ENCODE measurements at places on chromosomes 1 and 21.
A peak's percentile ranks its signal among the peaks of the same experiment; 100 is the strongest.

GRCh38 chr1:244256086-244256676, 195.5 kb downstream of the ADSS2 start:
- H3K27ac ChIP-seq: no peak overlapping the region
- H3K36me3 ChIP-seq: no peaks in the 10 kb centered on the region
- no peak for DNase-seq
- peaks cover 3% of the 10 kb centered on the region for H3K4me1 ChIP-seq

DNA sequence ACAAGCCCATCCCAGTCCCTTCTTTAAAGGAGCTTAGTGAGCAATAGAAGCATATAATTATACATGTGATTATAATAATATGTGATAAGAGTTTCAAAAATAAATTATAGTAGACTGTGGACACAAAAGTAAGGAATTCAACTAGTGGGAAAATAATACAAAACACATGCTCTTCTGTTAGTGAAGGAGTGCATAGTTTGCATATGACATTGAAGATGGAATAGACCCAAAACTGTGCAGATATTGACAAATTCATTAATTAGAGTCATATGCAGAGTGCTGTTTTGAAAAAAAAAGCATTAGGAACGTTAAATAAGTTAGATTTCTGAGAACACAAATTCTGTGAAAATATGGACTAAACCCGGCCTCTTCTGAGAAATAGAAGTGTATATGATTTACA, 278.8 kb downstream of the ASTN1 start:
- DNase-seq: no peak
- H3K4me3 ChIP-seq: no peak overlapping the region
- no peak overlapping the region for H3K27ac ChIP-seq
- no peaks in the 10 kb centered on the region for H3K4me1 ChIP-seq
- H3K27me3 ChIP-seq: no peaks in the 10 kb centered on the region
- no peaks in the 10 kb centered on the region for H3K36me3 ChIP-seq

- H3K36me3 ChIP-seq: peaks cover 3% of the 10 kb centered on the region
- no peak overlapping the region for H3K4me3 ChIP-seq
- no peak overlapping the region for H3K27ac ChIP-seq
- H3K4me1 ChIP-seq: no peaks in the 10 kb centered on the region
Measured at GRCh38 chr21:28696844-28697410, 295.8 kb downstream of the LTN1 start.

DNA sequence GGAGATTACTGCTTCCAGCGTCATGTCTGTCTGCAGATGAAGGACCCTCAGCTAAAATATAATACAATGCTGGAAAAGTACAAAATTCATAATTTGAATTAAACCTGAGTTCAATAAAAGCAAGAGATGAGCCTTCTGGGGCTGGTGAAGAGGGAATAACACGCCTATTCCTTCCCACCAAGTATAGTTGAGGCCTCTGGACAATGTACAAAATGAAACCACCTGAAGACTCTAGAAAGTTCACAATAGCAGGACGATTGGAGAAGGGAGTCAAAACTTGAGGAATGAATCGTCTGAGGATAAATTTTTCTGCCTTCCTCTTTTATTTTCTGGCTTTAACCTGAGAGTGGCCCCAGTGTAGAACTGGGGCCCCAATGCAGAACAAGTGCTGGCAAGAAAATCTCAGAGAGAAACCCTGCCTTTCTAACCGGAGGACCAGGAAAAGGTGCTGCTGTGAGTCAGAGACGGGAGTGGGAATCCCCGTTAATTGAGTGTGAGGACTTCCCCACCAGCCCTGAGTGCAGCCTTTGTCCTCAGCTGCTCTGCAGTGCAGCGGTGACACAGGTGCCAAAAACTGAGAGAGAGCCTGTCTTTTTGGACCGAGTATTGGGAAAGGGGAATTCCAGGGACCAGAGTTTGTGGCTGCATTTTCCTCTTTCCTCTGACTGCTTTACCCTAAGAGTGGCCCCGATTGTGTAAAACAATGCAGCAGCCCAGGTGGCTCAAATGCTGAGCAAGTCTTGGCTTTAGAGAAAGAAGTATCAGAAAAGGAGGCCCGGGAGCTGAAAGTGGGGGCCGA, 264.9 kb downstream of the DYRK1A start:
- no peaks in the 10 kb centered on the region for H3K36me3 ChIP-seq
- no peak overlapping the region for H3K4me3 ChIP-seq
- no peak overlapping the region for H3K27ac ChIP-seq
- no peak for DNase-seq
- no peaks in the 10 kb centered on the region for H3K4me1 ChIP-seq

- H3K27ac ChIP-seq: no peak overlapping the region
- no peak overlapping the region for H3K4me3 ChIP-seq
- no peak for DNase-seq
Measured at GRCh38 chr1:211495584-211495983, 3.6 kb upstream of the RD3 start.

GRCh38 chr1:200899015-200899386, 4.3 kb downstream of the INAVA start:
- DNase-seq: no peak
- no peaks in the 10 kb centered on the region for H3K4me1 ChIP-seq
- peaks cover 54% of the 10 kb centered on the region for H3K27me3 ChIP-seq
- H3K36me3 ChIP-seq: no peaks in the 10 kb centered on the region
- no peak overlapping the region for H3K4me3 ChIP-seq

GRCh38 chr1:155011437-155012025, 8.9 kb downstream of the ZBTB7B start:
- peaks cover 81% of the 10 kb centered on the region for H3K4me1 ChIP-seq
- no peaks in the 10 kb centered on the region for H3K27me3 ChIP-seq

DNA sequence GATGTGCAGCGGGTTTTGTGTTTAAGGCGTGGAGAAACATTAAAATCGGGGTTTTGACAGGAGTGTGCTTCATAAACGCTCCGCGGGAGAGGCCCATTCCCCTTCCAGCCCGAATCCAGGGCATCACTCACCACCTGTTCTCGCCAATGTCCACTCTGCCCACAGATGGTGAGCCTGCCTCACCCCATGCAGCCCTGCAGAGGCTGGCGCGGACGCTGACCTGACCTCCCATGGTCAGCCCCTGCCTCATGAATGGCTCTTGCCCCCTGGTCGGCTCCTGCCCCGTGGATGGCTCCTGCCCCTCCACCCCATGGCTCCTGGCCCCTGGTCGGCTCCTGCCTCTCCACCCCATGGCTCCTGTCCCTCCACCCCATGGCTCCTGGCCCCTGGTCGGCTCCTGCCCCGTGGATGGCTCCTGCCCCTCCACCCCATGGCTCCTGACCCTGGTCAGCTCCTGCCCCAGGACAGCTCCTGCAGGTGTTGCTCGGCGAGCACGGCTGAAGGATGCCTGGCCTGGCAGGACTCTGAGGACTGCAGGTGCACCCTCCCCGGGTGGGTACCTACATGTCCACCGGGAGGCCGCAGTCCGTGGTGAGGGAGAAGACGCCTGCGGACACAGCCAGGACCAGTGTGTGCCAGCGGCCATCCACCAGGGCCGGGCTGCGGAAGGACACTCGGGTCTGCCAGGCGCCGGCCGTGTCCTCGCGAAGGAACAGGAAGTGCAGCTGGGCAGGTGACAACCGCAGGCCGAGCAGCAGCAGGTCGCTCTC, 6.7 kb downstream of the KRTAP10-1 start:
- H3K36me3 ChIP-seq: no peaks in the 10 kb centered on the region
- H3K27me3 ChIP-seq: peaks cover 2% of the 10 kb centered on the region
- H3K4me3 ChIP-seq: no peak overlapping the region
- no peak overlapping the region for H3K27ac ChIP-seq
- DNase-seq: no peak

GRCh38 chr21:44349847-44350772, 3.3 kb upstream of the TRPM2 start:
- peaks cover 18% of the 10 kb centered on the region for H3K27me3 ChIP-seq
- no peak overlapping the region for H3K4me3 ChIP-seq
- H3K36me3 ChIP-seq: peaks cover 6% of the 10 kb centered on the region
- H3K27ac ChIP-seq: no peak overlapping the region

DNA sequence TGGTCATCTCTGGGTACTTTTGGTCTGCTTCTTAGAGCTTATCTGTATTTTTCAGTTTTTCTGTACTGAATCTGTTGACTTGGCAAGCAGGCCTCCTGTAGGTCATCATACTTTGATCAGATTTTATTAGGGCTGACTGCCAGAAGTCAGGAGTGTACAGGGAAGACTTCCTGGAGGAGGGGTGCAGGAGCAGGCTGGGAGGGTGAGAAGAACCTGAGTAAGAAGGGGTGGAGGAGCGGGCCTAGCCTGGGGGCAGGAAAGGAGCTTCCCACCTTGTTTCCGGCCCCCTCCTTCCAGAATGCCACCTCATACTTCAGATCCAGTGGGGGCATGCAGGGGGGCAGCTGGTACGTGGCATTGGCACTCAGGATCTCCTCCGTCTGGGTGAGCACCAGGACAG, 18.3 kb upstream of the IL22RA1 start:
- H3K36me3 ChIP-seq: peaks cover 8% of the 10 kb centered on the region
- peaks cover 3% of the 10 kb centered on the region for H3K4me1 ChIP-seq
- H3K27me3 ChIP-seq: no peaks in the 10 kb centered on the region
- no peak for DNase-seq
- H3K4me3 ChIP-seq: no peak overlapping the region
- H3K27ac ChIP-seq: no peak overlapping the region

GRCh38 chr1:44377925-44378784, 23.1 kb upstream of the ERI3 start:
- H3K27ac ChIP-seq: no peak overlapping the region
- no peaks in the 10 kb centered on the region for H3K4me1 ChIP-seq
- no peaks in the 10 kb centered on the region for H3K36me3 ChIP-seq
- H3K4me3 ChIP-seq: no peak overlapping the region
- peaks cover 6% of the 10 kb centered on the region for H3K27me3 ChIP-seq
- peak; percentile 42 for DNase-seq

DNA sequence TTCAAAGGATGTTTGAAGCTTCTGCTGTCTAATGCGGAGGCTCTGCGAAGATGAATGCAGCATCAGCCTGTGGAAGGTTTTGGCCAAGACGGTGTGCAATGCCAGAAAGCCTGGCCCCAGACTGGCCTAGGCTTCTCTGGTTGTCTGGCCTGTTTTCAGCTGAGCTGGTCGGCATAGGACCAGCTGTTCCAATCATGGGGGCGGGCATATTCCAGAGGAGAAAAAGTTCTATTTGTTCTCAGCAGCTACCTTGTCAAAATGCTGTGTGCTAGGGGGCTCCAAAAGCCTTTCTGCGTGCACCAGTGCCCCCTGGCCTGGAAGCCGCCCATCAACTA, 57.6 kb downstream of the TGFB2 start:
- H3K4me1 ChIP-seq: no peaks in the 10 kb centered on the region
- no peak overlapping the region for H3K27ac ChIP-seq
- no peaks in the 10 kb centered on the region for H3K36me3 ChIP-seq
- H3K27me3 ChIP-seq: no peaks in the 10 kb centered on the region

DNA sequence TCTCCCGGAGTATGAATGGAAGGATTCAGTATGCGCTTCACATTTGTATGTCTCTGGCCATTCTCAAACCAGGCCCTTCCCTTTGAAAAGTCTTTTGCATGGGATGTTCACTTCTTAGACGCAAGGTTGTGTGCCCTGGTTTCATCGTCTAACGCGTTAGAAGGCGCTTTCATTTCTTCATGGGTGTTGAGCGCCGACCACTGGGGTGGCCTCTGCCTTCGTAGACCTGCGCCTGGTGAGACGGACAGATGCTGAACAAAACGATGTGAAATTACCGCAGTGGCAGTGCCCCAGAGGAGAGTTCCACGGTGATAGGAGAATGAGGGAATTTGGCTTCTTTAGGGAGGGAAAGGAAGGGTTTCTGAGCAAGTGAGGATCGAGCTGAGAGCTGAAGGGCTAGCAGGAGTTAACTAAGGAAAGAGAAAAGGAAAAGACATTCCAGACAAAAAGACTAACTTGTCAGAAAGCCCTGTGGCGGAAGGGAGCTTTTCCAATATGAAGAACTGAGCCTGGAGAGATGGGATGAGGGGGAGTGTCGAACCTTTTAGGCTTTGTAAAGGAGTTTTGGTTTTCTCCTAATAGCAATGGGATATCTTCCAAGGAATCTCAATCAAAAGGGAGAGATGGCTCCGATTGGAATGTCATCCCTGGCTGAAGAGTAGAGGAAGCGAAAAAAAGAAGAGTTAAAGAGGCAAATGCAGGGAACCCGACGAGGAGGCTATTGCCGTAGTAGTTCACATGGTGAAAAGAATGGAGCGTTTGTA, 951 bp downstream of the GGPS1 start:
- peak; percentile 67 for DNase-seq
- peaks cover 29% of the 10 kb centered on the region for H3K36me3 ChIP-seq
- H3K4me1 ChIP-seq: peaks cover 40% of the 10 kb centered on the region
- no peaks in the 10 kb centered on the region for H3K27me3 ChIP-seq

- no peak overlapping the region for H3K4me3 ChIP-seq
- peaks cover 38% of the 10 kb centered on the region for H3K36me3 ChIP-seq
- no peaks in the 10 kb centered on the region for H3K27me3 ChIP-seq
- no peak overlapping the region for H3K27ac ChIP-seq
- H3K4me1 ChIP-seq: peaks cover 55% of the 10 kb centered on the region
- no peak for DNase-seq
Measured at GRCh38 chr21:37264808-37265207, 2.3 kb downstream of the VPS26C start.

DNA sequence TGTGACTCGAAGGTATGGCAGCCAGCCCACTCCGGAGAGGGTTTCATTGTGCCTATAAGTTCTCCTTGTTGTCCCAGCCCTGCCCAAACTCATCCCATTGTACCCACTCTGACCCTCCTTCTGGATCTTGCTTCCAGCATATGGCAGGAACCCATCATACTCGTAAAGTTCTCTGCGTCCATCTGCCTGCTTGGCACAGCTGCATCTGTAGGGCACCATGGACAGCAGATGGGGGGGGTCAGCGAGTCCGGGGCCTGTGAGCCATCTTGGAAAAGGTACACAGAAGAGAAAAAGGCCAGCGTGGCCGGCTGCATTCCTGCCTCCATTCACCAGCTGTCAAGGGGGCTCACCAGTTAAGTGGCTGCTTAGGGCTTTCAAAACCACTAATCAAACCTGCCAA, 94.9 kb upstream of the IGSF21 start:
- no peak overlapping the region for H3K27ac ChIP-seq
- no peaks in the 10 kb centered on the region for H3K27me3 ChIP-seq

DNA sequence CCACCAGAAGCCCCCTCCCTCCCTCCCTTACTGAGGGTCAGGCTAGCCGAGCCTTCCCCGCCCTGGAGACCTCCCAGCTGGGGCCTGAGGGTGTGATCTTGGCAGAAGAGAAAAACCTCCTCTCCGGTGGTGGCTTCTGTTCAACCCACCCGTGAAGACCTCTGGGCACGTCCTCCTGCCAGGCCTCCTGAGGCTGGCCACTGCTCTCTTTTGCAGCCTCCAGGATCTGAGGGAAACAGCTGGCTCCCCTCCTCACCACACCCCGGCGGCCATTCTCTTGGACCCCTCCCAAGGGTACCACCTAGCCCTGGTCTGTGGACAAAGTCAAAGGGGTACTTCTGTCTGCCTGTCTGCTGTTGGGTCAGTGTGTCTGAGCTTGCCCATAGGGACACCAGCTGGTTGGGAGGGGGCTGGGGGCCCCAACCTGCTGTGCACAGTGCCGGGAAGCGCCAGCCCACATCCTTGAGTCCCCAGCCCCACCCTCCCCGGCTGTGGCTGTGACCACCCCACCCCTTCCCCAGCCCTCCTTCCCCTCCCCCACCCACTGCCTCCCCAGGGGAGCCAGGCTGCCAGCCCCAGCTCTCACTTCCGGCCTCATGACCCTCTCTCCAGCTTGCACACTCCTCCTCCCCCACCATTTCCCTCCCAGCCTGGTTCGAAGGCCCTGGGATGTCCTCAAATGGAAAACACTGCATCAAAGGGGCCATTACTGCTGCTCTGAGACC, 48.1 kb downstream of the AHDC1 start:
- peak overlapping the region; percentile 34 for H3K4me3 ChIP-seq
- DNase-seq: peak; percentile 63
- no peaks in the 10 kb centered on the region for H3K27me3 ChIP-seq
- H3K4me1 ChIP-seq: peaks cover 34% of the 10 kb centered on the region
